ENCODE measurements at places on chromosomes 2 and 18.

DNA sequence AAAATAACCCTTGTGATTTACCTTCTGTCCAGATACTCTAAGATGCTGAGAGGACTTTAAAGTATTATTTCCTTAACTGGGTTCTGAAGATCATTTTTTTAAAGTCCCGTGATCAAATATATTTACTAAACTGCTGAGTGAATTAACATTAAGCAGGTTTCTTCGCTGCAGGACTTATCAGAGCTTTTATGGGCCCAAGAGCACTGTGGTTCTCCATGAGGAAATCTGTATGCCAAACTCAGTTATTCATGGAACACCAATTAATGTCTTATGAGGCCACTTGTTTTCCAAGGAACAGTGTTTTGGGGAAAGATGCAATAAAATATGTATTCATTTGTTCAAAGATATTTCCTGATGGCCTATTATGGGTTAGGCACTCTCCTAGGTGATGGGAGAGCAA lies 80.1 kb upstream of the ATG16L1 start:
- no peak for DNase-seq

- no peak for DNase-seq
Measured at GRCh38 chr2:231118614-231118942, 6.3 kb downstream of the HTR2B start.

GRCh38 chr2:98471402-98472131 lies 26.9 kb downstream of the INPP4A start:
- DNase-seq, result no peak

DNA sequence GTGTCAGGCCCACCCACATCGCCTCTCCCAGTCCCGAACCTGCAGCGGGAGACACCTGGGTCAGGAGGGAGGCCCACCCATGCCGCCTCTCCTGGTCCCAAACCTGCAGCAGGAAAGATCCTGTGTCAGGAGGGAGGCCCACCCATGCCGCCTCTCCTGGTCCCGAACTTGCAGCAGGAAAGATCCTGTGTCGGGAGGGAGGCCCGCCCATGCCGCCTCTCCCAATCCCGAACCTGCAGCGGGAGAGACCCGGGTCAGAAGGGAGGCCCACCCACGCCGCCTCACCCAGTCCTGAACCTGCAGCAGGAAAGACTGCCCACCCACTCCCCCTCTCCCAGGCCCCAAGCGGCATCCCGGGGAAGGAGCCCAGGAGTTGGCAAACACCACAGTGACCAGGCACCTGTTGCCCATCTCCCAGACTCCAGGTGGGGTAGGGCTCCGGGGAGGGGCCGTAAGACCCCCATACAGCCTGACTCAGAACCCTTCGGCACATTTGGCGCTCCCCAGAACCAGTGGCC lies 7.8 kb downstream of the SLC66A2 start:
- no peak for DNase-seq

DNA sequence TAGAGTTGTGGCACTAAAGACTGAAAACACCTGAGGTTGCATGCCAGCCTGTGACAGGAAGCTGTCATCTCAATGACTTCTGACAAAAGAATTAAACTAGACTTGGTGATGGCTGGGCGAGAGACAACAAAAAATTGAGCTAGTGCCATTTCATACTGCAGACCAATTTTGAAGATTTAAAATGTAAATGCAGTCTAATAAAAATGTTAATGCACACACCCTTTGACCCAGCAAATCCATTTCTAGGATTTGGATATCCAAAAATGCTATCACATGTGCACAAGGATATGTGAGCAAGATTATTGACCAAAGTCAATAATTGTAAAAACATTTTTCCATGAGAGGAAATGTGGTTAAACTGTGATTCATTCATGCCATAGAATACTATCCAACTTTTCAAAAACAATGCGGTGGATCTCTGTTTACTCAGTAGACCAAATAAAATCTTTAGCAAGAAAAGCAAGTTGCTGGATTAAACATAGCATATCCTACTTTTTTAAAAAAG lies 5.6 kb downstream of the FBXO36 start:
- peak; percentile 15 for DNase-seq
